SW 1271 (cell line): ENCODE measurements at places on chromosomes 1 and 21.

DNA sequence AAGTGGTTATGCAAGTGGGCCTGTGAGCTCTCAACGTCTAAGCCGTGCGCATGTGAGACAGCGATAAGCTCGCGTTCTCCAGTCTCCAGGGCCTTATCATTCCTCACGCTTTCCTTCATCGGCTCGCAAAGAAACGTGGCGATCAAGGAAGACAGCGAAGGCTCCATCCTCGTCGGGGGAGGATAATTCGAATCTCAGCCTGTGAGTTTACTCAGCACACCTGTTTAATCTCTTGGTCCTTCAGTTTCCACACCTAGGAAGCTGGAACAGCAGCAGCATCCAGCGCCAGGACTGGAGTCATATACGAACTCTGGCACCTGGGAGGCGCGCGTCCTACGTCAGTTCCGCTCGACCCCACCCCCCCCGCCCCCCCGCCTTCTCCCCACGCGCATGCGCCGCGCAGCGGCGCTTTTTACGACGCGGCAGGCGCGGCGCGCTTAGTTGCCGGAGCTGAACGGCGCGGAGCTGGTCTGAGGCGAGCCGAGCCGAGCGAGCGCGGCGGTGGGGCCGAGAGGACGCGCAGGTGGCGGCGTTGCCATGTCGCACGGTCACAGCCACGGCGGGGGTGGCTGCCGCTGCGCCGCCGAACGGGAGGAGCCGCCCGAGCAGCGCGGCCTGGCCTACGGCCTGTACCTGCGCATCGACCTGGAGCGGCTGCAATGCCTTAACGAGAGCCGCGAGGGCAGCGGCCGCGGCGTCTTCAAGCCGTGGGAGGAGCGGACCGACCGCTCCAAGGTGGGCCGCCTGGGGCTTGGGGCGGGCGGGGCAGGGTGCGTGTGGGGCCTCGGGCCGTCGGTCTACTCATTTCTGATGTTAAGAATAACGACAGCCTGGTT is at the start of gene PITHD1:
Gene PITHD1 (plus strand): TSS at position 440 of the 836 bp plus-strand sequence. CDS start 98 bp downstream, at position 538.
- DNase-seq, result peak; percentile 77

GRCh38 chr1:53303726-53304515 is 23.9 kb downstream of the LRP8 start:
- no peak for DNase-seq

- DNase-seq, result no peak
Measured at GRCh38 chr1:197638316-197638715, 137.0 kb downstream of the DENND1B start.

DNA sequence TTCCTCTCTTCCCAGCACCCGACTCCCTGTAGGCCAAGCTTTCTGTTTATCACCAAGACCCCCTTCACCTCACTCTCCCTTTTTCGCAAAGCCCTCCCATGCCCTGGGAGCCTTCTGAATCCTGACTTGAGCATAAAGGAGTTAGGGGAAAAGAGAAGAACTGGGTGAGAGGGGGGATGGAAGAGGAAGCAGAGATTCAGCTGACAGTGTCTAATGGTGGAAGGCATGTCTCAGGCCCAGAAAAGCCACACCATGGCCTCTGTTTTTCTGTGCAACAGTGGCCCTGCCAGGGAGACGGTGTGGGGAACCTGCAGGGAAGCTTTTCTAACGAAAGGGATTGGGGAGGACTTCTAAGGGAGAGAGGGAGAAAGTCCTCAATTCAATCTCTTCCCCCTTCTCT is 32.9 kb upstream of the SLC30A1 start:
- DNase-seq, result no peak

- DNase-seq, result peak; percentile 17
Measured at GRCh38 chr1:201266774-201267173, 16.5 kb upstream of the PKP1 start.

DNA sequence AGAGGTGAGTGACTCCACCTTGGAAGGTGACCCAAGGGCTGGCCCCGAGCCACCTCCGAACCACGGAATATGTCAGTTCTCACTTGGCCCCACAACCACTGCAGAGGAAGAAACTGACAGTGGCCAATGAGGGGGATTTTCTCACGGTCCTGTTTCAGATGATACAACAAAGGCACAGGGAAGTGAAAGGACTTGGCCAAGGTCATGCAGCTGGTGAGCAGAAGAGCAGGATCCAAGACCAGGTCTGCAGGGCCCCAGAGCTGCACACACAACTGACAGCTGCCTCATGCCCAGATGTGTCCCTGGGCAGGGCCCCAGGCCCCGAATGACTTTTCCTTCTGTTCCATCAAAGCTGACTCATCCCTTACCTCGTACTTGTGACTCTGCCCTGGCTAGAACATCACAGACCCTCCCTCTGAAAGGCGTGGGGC is 25.8 kb upstream of the EVA1B start:
- DNase-seq, result no peak

DNA sequence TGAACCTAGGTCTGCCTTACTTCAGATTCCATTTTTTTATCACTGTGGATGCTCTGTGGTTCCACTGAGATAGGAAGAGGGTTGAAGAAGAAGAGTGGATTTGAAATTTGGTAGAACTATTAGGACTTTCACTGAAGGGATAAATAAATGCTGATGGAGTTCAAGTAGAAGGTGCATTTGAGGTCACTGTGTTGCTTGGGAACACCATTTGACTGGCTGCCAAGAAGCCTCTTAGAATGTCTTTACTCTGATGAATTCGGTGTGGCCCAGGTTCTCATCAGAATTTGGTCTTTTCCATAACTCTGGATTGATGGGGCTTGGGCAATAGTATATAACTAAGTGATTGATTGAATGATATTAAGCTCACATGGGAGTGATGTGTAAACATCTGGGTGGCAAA is 11.9 kb downstream of the XPR1 start:
- no peak for DNase-seq

DNA sequence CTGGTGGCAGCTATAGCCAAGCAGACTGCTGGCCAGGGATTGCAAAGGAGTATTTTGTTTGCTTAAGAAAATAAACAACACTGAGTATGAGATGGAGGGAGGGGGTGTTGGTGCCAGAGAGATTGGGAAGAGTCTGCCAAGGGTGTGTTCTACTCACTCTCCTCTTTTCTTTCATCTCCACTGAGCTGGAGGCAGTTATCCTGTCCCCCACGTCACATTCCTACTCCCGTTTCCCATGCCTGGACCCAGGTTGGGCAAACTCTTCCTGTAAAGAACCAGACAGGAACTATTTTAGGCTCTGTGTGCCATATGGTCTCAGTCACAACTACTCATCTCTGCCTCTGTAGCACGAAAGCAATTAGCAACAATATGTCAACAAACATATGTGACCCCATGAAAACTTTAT is 1.4 kb upstream of the IL24 start:
- no peak for DNase-seq

DNA sequence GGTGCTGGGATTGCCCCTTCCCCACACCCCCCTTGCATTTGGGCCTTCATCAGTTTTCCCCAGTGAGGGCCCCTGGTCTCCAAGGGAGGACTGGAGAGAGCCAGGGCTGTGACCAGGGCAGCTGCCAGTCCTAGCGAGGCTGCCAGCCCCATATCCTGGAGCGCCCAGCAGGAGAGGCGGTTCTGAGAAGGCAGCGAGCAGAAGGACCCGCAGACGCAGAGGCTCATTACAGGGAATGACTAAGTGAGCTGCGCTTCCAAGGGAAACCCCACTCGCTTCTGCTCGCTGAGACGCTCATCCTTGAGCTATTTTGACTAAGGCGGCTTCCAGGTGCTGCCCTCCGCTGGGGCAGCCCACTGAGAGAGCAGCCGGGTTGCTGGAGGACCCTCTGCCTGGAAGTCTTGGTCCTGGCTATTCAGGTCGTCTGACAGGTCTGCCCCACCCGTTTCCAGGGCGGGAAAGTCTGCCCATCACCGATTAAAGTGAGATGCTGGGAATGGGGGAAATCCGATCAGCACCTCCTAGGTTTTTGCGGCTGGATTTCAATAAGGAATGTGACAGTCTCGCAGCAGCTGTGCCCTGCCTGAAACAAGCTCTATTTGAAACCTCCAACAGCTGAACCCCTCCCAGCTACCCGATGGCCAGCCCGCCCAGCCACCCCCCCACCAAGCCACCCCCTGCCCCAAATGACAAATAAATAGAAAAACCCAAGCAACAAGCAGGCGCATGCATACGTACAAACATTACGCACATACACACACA is 2.8 kb downstream of the KCNN3 start:
- DNase-seq, result peak; percentile 36

GRCh38 chr21:33390479-33390878 is 12.7 kb upstream of the IFNGR2 start:
- DNase-seq, result no peak

GRCh38 chr1:116919802-116920201 is 10.1 kb downstream of the PTGFRN start:
- DNase-seq, result no peak

GRCh38 chr21:17438635-17439034 is 74.2 kb upstream of the CXADR start:
- DNase-seq, result no peak

- DNase-seq, result no peak
Measured at GRCh38 chr1:229184066-229184465, 86.8 kb upstream of the RAB4A start.

DNA sequence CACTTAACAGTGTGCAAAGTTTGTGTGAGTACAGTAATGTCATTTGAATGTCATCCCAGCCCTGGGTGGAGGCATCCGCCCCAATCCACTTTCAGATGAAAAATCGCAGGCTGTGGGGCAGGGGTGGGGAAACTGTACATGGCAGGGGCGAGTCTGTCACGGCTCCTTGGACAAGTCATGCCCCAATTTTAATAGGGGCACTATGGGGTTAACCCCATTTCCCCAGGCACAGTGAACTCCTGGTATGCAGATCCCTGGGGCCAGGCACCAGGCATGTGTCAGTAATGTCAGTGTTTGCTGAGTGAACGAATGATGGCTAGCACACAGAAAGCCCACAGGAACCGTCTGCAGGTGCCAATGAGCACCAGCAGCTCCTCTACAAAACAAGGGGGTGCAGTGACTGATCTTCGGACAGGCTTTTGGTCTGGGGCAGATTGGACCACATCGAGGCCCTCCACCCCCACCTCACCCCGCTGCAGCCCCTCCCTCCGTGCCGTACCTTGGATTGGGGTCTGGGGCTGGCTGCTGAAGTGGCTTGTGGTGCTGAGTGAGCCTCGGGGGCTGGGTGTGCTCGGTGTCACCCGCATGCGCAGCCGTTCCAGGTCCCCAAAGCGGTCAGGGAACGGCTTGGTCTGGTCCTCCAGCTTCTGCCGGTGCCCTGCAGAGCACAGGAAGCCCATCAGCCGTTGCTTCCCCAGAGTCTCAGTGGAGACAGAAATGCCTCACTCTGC is 23.2 kb downstream of the RUNX3 start:
- no peak for DNase-seq

- no peak for DNase-seq
Measured at GRCh38 chr1:47182676-47183235, 7.1 kb downstream of the PDZK1IP1 start.

DNA sequence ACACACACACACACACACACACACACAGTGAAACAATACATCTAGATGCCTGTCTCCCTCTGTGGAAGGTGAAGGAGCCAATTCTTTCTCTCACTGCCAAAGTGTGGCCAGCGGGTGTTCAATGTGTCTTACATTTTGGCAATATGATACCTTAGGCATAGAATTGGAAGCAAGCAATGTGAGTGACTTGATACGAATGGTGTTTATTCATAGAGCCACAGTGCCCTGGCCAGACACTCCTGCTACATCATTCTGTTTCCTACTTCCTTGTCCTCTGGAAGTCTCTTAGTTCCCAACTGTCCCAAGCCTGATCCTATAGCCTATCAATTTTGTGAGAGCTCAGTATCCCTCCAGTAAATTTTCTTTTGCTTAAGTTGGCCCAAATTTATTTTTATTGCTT is 170.0 kb upstream of the L1TD1 start:
- DNase-seq, result no peak

GRCh38 chr1:66274634-66275033 is 259.3 kb upstream of the SGIP1 start:
- no peak for DNase-seq

- no peak for DNase-seq
Measured at GRCh38 chr1:230208619-230209261, 141.7 kb downstream of the GALNT2 start.

- no peak for DNase-seq
Measured at GRCh38 chr1:43958351-43959255, 11.2 kb upstream of the DPH2 start.

DNA sequence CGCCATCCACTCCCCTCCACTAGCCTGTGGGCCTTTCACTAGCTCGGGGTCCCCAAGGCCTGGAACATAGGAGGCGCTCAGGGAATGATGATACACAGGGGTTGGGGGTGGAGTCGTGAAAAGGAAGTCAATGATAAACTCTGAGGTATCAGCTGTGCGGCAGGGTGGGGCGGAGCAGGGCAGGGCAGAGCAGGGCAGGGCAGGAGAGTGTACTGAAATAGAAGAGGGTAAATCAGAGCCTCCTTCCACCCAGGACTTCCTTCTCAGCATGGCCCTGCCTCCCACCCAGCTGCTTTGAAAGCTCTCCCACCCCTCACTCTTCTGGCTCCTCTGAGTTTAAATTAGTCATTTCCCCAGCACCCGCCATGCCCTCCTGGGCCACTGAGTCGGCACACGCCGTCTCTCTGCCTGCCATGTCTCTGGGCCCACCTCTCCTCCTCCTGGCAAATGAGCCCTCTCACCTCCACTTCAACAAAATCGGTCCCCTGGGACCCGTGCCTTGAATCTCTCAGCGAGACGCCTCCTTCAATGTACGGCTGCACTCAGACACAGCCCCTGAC is 16.9 kb downstream of the CAPZB start:
- DNase-seq, result no peak

DNA sequence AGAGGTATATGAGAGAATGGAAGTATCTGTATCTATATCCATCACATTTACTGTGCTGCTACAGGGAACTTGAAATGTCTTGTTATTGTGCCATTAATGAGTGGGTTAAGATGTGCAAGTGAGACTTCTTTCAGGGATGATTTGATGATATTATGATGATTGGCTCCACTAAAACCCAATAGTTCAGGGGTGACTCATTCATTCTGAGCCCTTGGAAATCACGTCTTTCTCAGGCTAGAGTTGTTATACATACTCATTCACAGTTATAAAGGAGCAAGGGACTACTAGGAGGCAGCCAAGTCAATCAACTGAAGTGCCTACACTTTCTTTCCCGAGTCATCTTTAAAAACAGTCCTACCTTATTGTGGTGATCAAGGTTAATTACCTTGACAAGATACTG is 1109.8 kb upstream of the B3GALT2 start:
- DNase-seq, result no peak

- no peak for DNase-seq
Measured at GRCh38 chr1:81619156-81619555, 181.6 kb upstream of the ADGRL2 start.

- DNase-seq, result no peak
Measured at GRCh38 chr1:99146129-99146848, 118.0 kb upstream of the PLPPR4 start.

DNA sequence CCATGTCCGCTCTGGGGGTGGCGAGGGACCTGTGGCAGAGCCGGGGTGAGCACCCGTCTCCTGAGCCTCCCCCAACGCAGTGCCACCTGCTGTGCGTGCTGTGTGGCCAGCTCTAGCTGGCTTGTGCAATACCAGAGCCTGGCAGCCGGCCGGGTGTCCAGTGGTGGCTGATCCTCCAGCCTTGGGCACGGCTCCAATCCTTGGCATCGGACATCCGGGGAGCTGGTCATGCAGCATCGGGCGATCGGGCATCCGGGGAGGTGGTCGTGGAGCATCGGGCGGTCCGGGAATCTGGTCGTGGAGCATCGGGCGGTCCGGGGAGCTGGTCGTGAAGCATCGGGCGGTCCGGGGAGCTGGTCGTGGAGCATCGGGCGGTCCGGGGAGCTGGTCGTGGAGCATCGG is 8.1 kb downstream of the SLX9 start:
- no peak for DNase-seq
